ENCODE measurements at places on chromosomes 12 and 14.

- no peak for DNase-seq
These were observed 9.4 kb downstream of the OR6C68 start for GRCh38 chr12:55501601-55502000.

DNA sequence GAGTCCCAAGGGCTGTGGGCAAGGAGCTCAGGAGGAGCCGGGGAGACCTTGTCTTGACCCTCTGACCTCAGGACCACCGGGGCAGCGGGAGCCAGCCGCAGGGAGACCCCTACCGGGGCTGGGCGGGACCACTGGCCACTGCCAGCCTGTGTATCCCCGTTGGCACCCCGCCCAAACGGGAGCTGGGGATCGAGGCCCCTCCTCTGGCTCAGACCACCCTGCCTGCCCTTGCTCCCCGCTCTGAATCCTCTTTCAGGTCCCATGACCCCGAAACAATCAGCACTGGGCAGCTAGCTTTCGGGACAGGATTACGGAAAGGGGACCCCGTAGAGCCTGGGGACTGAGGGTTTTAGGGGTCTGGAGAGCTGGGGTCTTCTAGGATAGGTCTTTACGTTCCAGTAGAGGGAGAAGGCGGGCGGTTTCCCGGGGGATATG lies 1.3 kb downstream of the GLI1 start:
- no peak for DNase-seq

- no peak for DNase-seq
These were observed 50.9 kb upstream of the PPFIA2 start for GRCh38 chr12:81809829-81810595.

- no peak for DNase-seq
These were observed 162.2 kb downstream of the RASSF9 start for GRCh38 chr12:85673921-85674420.
